SK-N-SH (cell line): ENCODE measurements at places on chromosomes 5 and 9. TPM values are rescaled to one million over a fixed set of nuclear protein-coding genes. Genes with fewer than 3 reads are reported as not detected.

DNA sequence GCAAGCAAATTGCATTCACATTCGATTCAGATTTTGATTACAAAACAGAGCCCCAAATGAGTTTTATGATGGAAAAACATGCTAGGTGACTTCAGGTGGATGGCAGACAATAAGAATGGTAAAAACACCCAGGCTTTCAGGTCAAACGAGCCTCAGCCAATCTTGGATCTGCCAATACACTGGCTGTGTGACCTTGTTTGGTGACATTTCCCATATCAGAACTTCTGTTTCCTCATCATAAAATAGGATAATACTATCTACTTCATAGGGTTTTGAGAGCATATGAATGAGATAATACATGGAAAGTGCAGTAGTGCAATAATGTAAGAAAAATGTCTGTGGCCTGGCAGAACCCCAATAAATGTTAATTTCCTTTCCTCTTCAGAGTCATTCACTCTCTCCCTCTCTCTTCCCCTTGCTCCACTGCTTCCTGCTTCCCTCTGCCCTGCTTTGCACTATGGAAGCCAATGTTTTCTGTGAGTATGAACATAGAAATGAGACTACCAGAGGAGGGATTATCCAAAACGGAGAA is 54.7 kb downstream of the SH3RF2 start:
- no peak overlapping the region for H3K27ac ChIP-seq
- no peak overlapping the region for H3K4me3 ChIP-seq
- H3K36me3 ChIP-seq: no peaks in the 10 kb centered on the region
- peaks cover 14% of the 10 kb centered on the region; the same call in 1 of the 2 replicates for H3K4me1 ChIP-seq
- no peaks in the 10 kb centered on the region for H3K27me3 ChIP-seq

DNA sequence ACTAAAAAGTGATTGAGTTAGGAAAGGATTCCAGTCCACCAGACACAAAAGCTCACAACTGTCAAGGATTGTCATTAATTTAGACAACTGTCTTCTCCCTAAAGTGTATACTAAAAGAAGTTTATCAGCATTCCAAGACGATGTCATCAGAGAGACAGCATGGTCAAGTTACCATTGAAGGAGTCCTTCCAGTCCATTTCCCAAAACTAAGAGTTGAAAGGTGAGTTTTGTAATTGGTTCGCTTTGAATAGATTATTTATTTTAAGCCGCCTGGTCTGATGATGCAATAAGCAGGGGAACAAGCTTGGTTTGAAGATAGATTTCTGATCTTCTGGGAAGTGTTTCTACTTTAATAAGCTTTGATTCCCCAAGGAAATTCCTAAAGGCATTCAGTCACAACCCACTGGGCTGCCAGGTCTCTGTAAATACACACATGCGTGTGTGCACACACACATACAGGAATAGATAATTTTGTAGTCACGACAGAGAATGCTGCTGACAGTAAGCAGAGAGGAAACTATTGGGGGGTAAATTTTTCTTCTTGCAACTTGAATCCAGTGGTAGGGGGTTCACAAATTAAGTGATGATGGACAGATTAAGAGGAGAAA is 234.8 kb downstream of the PIK3R1 start:
- H3K27me3 ChIP-seq: no peaks in the 10 kb centered on the region
- H3K36me3 ChIP-seq: no peaks in the 10 kb centered on the region
- DNase-seq: no peak

GFRA3 gene
- 0.11 and 0.15 TPM in 2 replicates for polyA plus RNA-seq

DNA sequence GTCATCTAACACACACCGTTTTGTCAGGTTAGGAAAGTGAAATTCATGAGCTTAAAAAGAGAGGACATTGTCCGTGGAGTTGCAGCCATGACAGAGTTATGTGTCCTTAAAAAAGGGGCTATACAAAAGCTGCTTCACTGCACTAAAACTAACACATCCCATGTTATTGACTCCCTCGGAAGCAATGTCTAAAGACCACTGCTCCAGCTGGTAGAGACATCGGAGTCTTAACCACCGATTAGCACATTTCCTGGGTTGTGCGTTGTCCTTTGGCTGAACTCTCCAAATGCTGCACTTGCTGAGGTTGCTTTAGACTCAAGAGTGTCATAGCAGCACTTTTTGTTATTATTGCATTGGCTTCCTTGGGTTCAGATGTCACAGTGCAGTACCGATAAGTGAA is 128.3 kb upstream of the C9orf72 start:
- no peaks in the 10 kb centered on the region; the same call in 1 of the 2 replicates for H3K27me3 ChIP-seq
- no peaks in the 10 kb centered on the region; the same call in 1 of the 2 replicates for H3K4me1 ChIP-seq
